Activated T-helper 2 cell treated with anti-CD3 and anti-CD28 coated beads, Interferon-gamma antibody, Interleukin-2, Interleukin-4, amounts not matched to agents 10 μg/mL and 5 μg/mL and 100 μg/mL, durations not matched to agents 14 hours and 24 hours and 36 hours (primary cell): ENCODE measurements at places on chromosomes 6 and 20.

DNA sequence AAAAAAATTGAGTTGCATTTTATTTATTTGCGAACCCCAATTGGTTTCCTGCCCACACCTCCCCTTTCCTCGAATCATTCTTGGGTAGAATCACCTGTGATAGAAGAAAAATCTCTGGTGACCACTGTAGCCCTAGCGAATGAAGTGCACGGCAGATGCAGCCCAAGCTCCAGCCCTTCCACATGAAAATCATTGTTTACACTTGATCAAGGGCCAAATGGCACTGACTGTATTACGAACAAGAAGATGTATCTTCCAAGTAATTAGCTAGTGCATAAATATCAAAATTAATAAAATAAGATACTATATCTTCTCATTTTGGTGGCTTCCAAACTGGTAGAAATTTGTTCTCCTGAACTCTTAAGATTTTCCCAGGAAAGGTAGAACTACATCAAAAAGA is 93.4 kb upstream of the ARID1B start:
- no peak for DNase-seq

- no peak for DNase-seq
Observed at GRCh38 chr6:121691126-121691551, 255.7 kb downstream of the GJA1 start.

DNA sequence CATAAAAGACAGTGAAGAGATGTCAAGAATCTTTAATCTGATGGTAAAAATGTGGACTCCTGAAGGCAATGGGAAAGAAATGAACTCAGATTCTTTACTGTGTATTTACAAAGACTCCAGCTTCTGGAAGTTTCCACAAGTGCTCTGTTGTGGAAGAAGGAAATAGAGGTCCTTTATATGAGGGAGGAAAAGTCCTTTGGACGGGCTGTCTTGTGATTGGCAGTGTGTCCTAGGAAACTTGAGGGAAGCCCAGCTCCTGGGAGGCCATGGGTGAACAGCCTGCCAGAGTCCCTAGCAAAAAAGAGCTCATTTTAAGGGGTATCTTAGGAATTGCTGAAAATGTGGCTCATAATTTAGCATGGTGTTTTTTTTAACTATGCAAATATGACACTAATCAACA is 92.0 kb downstream of the RNASET2 start:
- DNase-seq = no peak

DNA sequence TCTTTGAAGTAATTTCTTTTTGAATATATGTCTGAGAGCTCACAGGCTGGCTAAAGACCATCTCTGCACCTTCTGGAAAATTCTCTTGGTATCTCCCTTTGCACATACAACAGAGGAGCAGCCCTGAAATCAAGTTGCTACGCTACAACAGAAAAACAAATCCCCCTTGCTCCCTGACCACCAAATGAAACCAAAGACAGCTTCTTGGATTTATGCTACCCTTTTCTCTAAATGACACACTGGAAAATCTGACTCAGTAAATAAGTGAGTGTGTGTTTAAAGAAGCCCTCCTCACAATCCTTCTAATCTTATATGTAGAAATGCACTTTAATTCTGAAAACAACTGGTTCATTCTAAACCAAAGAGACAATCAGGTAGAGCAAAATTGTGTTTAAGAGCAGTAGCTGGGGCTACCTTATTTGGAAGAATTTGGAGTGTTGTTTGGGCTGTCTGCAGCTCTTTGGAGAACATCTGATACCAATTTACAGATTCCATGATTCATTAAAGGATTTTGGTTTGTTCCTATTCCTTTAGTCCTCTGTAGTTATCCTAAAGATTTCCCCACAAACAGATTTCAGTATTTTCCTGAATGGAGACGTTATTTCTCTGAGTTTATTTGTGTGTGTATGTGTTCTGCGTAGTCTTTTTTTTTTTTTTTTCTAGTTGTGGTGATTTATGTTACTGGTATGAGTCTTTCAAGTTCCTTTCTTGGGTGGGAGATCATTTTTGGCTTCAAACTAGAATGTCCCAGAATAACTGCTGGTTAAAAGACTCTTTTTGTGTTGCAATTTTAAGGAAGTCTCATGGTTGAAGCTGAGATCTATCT is 36.4 kb upstream of the UTRN start:
- DNase-seq = no peak

GRCh38 chr6:154742891-154743290 is 9.7 kb downstream of the SCAF8 start:
- no peak for DNase-seq
